ENCODE measurements at places on chromosomes 6 and 20.

DNA sequence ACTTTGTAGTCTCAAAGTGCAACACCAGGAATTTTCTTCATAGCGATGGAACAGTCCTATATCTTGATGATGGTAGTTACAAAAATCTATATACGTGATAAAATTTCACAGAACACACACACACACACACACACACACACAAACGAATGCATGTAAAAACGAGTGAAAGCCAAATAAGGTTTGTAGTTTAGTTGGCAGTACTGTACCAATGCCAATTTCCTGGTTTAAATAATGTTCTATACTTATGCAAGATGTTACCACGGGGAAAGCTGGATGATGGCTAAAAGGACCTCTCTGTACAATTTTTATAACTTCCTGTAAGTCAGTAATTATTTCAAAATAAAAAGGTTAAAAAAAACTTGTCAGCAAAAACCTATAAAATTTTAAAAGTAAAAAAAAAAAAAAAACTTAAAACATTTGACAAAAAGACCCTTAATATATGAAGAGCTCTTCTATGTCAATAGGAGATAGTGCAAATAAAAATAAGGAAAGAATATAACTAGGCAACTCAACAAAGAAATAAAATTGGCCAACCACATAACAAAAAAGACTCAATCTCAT, 37.6 kb downstream of the PDSS2 start:
- DNase-seq, result no peak

DNA sequence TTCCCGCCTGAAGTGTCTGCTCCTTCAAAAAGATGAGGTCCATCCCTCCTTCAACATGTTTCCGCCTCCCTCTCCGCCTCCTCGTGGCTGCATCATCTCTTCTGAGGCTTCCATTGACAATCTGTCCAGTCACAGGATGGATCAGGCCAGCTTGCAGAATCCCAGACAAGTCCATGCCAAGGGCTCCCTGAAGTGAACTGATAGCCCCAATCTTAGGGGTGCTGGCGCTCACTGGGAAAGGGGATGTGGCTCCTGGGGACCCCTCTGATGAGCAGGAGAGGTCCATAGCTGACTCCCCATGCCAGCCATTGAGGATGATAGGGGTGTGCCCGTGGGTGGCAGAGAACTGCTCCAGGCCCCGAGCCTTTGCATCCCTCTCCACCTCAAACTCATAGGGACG, 48.6 kb upstream of the EMILIN3 start:
- DNase-seq, result no peak

GRCh38 chr6:18388942-18389341, 1.8 kb downstream of the RNF144B start:
- DNase-seq, result no peak

DNA sequence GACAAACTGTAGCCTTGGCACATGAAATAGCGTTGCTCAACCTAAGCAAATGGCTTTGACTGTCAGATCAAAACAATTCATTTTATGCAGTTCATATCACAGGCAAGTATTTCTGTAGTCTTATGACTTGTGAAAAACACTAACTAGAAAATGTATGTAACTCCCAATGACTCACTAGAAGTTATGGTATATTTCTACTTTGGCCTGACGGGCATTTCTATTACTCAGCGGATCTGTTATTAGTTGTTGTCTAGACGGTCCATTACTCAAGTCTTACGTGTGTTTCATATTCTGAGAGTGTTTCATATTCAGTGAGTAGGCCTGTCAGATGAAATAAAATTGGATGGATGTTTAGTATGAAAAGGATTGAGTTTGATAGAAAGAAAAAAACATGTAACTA, 880.9 kb downstream of the PRIM2 start:
- DNase-seq, result no peak

GRCh38 chr20:14717134-14717999, 380.0 kb upstream of the FLRT3 start:
- no peak for DNase-seq

- no peak for DNase-seq
Observed at GRCh38 chr20:50688256-50688975, 2.9 kb downstream of the RIPOR3 start.

DNA sequence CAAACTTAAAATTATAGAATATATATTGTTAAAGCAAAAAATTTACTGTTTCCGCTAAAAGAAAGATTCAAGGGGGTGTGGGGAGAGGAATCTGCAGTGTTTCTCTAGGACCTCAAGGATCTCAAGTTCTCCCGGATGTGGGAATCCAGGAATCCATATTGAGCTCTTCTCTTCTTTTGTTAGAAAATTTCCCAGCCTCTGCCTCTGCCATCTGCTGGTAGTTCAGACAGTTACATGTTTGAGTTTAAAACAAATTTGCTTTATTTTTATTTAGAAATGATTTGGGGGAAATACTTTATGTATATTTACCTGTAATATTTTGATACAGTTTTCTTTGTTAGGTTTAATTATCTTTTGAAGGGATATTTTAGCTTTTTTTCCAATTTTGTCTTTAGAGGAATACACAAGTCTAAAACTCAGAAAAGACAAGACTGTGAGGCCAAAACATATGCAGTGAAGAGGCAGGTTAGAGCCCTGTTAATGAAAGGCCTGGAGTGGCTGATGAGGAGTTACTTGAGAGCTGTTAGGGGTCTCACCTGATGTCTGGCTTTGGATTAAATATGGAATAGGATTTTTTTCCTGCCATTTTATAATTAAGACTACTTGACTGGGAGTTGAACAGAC, 268.8 kb downstream of the ARID1B start:
- no peak for DNase-seq

- no peak for DNase-seq
Observed at GRCh38 chr6:15864038-15864707, 201.3 kb upstream of the DTNBP1 start.

DNA sequence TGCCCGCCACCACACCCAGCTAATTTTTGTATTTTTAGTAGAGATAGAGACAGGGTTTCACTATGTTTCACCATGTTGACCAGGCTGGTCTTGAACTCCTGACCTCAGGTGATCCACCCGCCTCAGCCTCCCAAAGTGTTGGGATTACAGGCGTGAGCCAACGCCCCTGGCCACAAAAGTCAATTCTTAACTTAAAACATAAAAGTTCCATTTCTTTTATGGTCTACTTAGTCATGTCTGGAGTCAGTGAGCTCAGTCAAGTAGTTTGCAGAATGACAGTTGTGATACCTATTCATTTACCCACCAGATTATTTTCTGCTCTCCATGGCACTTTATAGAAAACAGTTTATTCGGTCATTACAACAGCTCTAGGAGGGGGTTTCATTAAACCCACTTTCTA, 103.1 kb upstream of the ESR1 start:
- DNase-seq, result no peak

DNA sequence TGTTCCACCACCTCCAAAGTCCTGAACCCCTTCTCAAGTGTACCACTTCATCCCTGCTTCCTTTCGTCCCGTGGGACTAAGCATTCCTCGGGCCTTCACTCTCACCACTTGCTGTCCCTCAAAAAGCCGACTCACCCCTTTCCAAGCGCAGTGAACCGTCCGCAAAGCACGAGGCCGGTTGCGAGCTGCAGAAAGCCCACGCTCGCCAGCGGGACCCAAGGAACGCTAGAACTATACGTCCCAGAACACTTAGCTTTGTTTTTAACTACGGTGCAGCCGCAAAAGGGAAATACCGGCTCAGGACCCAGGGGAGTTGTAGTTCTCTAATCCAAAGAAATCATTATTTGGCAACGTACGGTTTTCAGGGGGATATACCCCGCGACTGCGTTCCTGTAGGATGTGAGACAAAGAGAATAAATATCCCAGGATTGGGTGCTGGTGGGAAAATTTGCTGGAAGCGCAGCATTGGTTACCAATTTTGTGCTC, 416 bp upstream of the POLR1H start:
- DNase-seq, result no peak

DNA sequence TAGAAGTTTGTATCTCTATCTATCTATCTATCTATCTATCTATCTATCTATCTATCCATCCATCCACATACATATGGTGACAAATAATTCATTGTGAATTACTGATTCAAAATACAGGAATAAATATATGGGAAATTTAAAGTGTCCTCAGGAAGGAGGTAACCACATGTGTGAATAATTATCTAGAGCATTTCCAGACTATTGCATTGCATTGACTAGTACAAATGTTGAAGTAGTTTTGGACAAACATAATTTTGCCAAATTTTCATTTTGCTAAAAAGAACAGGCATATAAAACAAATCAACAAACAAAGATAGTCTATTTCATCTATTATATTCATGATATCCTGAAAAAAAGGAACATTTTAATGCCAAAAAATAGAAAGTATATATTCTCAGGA, 192.7 kb downstream of the UTRN start:
- no peak for DNase-seq

DNA sequence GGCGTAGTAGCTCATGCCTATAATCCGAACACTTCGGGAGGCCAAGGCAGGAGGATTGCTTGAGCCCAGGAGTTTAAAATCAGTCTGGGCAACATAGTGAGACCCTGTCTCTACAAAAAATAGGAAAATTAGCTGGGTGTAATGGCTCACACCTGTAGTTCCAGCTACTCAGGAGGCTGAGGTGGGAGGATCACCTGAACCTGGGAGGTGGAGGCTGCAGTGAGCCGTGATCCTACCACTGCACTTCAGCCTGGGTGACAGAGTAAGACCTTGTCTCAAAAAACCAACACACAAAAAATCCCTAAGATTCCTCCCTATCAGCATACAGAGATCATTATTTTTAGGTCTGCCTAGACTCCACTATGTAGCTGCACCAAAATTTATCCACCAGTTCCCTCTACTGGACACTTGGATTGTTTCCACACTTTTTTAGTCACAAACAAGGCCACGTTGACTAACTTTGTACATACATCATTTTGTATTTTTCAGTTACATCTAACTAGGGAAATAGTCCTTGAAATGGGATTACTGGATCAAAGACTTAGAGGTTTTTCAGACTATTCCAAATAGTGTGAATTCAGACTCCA, 3.6 kb upstream of the PHF1 start:
- DNase-seq, result no peak

DNA sequence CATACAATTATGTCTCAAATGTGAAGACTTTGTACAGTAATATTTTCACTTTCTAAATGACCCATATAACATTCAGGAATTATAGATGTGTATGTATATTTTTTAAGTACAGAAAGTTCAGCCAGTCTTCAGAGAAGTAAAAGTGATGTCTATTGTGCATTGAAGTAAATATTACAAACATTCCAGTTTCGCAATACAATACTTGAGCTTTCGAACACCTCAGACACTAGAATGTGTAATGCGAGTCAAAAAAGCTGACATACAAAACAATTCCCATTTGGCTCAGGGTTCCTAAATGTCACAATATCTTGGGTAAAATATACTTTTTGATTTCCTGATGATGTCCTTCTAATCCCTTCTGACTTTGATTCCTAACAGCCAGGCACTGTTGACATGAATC, 101.4 kb downstream of the ZNF217 start:
- no peak for DNase-seq

DNA sequence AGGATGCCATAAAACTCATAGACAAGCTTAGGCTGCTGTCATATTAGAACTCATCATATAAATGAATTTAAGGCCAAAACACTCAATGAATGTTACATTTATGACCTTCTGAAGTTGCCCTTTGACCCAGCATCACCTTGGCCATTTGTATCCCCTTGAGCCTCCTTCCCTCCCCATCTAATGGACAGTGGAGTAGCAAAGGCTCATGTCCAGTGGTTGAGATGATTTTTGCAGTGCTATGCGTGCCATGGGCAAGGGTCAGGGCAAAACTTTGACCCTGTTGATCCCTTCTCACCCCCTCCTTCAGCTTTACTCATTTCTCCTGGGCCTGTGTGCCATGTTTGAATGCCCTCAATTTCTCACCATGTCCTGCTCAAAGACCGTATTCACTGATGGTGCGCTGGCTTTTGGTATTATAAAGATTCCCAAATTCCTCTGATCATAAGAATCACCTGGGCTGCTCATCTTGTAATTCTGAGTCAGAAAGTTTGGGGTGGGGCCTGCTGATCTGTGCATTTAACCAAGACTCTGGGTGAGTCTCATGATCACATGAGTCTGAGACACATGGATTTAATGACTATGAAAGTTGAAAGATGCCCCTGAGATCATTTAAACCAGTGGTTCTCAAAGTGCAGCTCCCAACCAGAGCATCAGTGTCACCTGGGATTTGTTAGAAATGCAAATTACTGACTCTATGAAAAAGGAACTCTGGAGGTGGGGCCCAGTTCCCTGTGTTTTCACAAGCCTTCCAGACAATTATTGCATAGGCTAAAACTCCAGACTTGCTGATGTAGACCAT, 57.5 kb upstream of the IL20RA start:
- no peak for DNase-seq

Data from stimulated activated CD8-positive, alpha-beta memory T cell treated with anti-CD3 and anti-CD28 coated beads, Interleukin-4, amount 100 ng/mL, for 1 hour (primary cell).